ENCODE measurements at places on chromosomes 2 and 18.

GRCh38 chr2:169702996-169703395 is 8.7 kb downstream of the PHOSPHO2 start:
- no peak for DNase-seq

DNA sequence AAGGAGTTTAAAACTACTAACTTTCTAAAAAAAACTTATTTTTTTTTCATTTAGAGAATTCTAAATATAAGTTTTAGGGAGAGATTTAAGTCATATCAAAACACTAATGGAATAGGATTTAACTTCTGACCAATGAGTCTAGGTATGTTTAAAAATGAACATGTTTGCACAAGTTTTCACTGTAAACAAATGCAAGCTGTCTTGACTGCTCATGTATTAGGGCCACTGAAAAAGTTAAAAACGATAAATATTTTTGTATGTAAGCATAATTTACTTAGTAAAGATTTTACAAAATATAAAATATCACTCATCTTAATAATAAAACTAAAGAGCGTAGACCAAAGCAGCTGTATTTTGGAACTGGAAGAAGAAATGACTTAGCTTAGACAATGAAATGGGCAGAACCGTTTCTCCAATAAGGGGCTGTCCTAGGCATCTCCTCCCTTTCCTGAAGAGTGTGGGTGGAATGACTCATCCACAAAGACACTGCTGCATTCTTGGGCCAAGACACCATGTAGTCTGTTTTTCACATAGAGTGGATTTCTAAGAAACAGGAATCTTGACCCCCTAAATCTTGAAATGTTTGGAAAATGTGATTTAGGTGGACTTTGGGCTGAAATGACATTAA is 118.8 kb downstream of the MEP1B start:
- DNase-seq: peak; percentile 90

- no peak for DNase-seq
These were observed 634.9 kb downstream of the EPHA4 start for GRCh38 chr2:220937245-220937644.

GRCh38 chr2:59308108-59308507 is 1067.0 kb upstream of the FANCL start:
- no peak for DNase-seq

GRCh38 chr18:31595121-31595771 is 3.6 kb downstream of the TTR start:
- DNase-seq: no peak

DNA sequence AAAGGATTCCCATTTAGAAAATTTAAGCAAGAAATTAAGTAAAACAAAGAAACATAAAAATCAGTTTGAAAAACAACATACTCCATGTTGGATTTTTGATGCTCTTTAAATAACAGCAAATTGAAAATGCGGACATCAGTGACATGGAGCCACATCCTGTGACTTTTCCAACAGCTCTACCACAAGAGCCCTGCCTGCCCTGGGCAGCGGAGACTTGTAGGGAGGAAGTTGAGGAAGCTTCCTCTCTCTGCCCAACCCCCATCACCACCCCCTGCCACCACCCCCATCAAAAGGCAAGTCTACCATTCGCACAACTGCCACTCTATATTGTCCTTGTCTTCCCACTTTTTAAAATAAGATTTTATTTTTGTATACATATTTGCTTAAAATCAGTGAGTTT is 32.8 kb upstream of the DAPL1 start:
- no peak for DNase-seq

DNA sequence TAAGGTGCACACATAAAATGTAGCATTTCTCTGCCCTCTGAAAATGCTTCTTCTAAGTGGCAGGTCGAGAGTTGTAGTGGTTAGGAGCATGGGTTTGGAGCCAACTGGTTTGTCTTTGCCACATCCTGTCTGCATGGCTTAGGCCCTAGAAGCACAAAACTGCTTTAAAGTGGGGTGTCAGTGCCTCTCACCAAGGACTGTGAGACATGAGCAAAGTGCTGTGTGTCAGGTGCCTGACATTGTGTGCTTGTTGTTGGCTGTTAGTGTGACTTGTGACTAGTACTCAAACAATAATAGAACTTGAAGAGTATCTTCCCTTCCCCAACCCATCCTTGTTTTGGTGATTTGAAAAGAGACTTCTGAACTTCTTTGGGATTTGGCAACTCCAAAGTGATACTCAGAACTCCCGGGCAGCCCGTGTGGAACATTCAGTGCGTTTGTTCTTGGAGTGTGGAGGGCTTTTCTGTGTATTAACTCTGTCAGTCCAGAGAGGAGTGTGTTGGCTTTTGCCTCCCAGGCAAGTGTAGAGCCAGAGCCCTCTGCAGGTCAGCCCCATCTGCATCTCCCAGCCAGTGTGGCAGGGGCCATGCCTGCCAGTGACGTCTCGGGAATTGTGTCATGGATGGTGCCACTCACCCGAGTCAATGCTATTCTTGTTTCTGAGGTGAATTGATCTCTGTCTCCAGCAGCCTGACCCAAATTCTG is 5.0 kb downstream of the MGAT5 start:
- no peak for DNase-seq

- peak; percentile 71 for DNase-seq
These were observed 7.9 kb downstream of the PCBP1 start for GRCh38 chr2:70094978-70095719.

DNA sequence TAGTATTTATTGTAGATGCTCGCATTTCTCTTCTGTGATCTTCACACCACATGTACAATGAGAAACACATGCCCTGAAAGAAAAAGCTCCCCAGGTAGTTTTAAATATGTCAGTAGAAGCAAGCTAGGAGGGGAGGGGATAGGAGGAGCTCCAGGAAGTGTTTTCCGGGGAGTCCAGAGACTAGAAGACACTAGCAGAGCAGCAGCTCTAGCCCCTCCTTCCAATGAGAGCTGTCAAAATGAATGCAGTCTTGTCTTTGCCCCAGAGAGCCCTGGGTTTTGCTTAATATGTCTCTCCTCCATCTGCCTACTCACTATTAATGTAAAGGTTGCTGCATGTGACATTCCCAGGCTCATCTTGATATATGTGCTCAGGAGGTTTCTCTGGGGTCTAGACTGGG is 462.6 kb upstream of the SOX11 start:
- no peak for DNase-seq

- DNase-seq: no peak
These were observed 39.0 kb downstream of the TGFA start for GRCh38 chr2:70514612-70515055.

DNA sequence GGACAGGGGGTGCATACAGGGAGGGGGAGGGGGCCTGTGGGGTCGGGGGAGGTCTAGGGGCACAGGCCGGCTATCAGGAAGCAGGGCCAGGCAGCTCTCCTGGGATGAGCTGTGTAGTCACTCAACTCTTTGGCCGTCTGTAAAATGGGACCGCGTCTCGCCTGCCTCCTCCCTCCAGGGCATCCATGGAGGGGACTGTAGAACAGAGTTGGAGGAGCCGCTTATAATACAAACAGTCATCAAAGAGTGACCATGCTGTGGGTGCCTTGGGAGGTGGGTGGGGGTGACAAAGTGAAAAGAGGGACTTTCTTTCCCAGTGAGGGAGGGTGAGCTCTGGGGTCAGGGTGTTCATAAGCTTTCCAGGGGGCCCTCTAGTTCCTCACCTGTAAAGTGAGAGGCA is 169.6 kb upstream of the HAAO start:
- no peak for DNase-seq

GRCh38 chr2:75634945-75635344 is 11.6 kb upstream of the MRPL19 start:
- DNase-seq: no peak

GRCh38 chr2:38619458-38620164 is 16.9 kb upstream of the HNRNPLL start:
- DNase-seq: no peak

- DNase-seq: no peak
These were observed 57.6 kb upstream of the ZNF532 start for GRCh38 chr18:58806826-58807714.

DNA sequence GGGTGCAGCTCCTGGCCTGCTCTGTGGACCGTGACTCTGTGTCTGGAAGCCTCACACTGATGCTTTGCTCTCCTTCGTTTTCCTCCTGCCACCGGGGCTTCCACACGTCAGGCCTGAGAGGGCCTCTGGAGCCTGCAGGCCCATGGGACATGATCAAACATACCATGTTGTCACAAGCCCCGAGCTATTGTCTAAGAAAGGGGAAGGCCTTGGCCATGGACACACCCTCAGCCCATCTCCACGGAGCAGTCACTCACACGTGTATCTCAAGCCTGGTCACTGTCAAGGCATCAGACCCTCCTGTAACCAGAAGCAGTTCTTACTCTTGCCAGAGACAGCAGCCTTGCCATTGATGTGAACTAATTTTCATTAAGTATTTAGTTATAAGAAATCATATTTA is 814.1 kb upstream of the SALL3 start:
- DNase-seq: no peak

DNA sequence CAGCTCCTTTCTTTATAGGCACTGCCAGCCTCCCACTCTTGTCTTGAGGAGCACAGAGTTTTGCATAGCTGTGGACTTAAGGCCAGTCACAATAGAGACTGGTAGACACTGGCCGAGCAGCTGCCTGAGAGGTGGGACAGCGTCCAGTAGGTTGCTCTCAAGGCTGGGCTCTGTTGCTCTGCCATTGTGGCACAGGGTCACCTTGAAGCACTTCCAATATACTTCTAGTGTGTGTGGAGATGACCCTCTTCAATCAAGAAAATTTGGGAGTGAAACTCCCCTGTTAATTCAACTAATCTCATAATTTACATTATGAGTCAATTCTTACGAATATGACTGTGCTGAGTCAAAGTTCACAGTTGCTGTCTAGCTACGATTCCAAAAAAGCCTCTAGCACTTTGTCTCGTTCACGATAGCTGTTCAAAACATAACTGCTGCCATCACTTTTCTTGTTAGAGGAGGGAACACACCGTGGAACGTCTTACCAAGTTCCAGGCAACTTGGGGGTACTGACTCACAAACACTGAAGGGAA is 636.2 kb downstream of the EPHA4 start:
- no peak for DNase-seq

GRCh38 chr18:71707985-71708500 is 836.1 kb downstream of the CBLN2 start:
- DNase-seq: no peak

DNA sequence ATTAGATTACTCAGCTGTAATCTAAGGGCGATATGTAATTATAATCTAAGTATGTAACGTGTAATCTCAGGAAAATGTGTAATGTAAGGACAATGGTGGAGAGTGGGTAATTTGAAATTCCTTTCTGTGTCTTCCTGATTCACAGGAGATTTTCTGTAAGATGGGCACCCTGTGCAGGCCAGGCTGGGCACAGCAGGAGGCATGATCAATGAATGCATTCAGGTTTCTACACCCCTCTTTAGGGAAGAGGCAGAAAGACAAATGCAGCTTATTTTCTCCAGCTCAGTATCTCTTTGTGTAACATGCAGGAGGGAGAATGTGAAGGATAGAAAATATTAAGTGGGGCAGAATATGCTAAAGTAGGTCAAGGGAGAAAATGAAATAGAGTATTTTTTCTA is 320.1 kb downstream of the PIK3C3 start:
- DNase-seq: no peak

GRCh38 chr2:205169464-205169863 is 512.8 kb upstream of the NRP2 start:
- DNase-seq: no peak

GRCh38 chr2:22855761-22856184 is 529.2 kb upstream of the KLHL29 start:
- no peak for DNase-seq

- no peak for DNase-seq
These were observed 158.1 kb upstream of the CHAC2 start for GRCh38 chr2:53609551-53609950.

GRCh38 chr2:208490492-208490891 is 83.9 kb downstream of the PTH2R start:
- DNase-seq: no peak

DNA sequence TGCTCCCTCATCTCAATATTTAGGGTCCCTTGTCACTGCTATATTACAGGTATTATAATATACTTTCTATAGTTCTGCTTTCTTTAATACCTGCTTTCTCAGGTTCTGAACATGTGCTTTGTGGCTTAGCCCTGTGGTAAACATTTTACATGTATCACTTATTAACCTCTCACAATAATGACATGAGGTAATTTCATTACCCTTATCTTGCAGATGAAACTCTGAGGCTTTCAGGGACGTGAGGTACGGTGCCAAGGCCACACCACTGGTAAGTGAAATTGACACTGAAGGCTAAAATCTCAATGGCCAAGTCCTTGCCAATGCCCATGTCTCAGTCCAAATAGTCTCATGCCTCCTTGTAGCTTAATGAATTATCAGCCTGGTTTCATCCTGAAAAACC is 21.7 kb downstream of the LINC00305 start:
- no peak for DNase-seq

GRCh38 chr2:228987441-228988155 is 283.5 kb downstream of the PID1 start:
- no peak for DNase-seq

DNA sequence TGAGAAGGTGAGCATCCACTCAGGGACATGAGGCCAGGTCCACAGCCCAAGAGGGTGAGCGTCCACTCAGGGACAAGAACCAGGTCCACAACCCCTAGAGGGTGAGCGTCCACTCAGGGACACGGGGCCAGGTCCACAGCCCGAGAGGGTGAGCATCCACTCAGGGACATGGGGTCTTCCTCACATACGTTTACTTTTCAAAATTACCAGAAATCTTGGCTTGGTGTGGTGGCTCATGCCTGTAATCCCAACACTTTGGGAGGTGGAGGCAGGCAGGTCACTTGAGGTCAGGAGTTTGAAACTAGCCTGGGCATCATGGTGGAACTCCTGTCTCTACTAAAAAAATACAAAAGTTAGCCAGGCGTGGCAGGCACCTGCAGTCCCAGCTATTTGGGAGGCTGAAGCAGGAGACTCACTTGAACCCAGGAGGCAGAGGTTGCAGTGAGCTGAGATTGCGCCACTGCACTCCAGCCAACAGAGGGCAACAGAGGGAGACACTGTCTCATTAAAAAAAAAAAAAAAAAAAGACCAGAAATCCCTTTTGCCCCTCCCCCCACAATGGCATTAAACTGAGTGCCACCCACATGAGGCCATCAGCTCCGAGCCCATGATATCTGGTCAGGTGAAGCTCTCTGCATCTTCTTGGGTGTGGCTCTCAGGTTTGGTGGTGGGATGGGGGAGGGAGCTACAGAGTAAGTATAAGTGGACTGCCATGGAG is 9.0 kb upstream of the MBP start:
- no peak for DNase-seq

DNA sequence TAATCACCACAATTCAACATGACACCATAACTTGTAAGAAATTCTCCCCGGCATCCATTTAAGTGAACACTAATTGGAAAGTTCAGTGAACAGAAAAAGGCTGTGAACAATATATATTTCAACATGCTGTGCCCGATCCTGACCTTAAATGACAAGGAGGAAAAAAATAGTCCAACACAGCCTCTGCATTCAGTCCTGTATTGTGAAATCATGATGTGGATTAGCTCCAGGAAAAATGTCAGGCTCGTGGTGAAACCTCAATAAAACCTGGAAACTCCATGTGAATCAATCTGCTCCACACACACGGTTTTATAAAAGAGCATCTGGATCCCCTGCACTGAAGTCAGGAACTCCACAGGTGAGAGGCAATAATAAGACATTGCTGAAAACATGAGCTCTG is 145.4 kb upstream of the SPOPL start:
- peak; percentile 38 for DNase-seq

All from AG08395 (cell line).